ENCODE measurements at places on chromosomes 11 and 22.

DNA sequence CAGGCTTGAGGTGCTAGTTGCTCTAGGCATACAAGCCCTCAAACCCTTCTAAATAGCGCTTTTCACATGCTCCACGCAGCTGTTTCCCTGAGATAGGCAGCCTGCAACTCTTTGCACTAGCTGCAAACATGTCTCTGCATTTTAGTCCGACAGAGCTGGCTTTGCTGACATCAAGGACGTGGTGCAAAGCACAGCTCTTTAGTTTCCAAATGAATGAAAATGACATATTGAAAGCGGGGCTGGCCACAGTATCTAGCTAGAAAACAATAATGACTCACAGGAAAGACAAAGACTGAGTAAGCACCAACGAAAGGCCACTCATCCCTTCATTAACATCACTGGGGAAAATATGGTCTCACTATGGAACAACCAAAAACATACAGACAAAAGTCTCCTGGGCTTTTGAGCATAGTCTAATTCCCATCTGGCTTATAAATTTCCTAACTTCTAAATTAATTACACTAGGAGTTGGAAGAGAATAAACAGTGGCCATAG lies 15.3 kb upstream of the ZC3H12C start:
- DNase-seq: no peak

- DNase-seq: no peak
Measured at GRCh38 chr11:30453705-30454104, 130.8 kb downstream of the ARL14EP start.

- DNase-seq: no peak
Measured at GRCh38 chr22:46436595-46437175, 100.7 kb downstream of the CELSR1 start.

GRCh38 chr11:79414041-79414440 lies 26.8 kb downstream of the TENM4 start:
- DNase-seq: no peak

DNA sequence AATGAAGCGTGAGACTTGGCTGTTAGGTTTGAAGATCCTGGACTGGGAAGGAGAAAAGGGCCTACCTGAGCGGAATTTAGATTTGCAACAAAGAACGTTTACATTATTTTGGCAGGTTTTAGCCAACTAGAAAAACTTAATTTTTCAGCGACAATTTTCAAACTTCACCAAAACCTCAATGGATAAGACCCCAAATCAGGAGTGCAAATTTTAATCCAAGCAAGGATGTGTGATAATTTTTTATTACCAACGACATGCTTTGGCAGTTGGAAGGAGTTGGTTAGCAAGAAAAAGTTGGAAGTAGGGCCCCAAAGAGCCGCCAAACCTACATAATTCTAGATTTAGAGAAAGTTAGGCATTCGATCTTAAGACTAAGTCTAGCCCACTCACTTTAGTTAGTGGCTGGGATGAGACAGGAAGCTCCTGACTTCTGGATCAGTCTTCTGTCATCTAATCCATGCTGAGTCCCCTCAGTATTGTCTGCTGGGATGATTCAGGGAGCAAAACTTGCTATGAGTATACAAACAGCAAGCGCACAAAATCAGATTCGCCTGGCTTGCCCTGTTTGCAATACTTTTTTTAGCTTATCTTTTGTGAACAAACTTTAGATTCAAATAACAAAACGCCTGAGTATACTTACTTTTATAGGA lies 787 bp upstream of the RDX start:
- DNase-seq: peak; percentile 17

- DNase-seq: no peak
Measured at GRCh38 chr11:64144587-64145472, 21.1 kb downstream of the MACROD1 start.

GRCh38 chr22:27719036-27719347 lies 82.6 kb downstream of the MN1 start:
- DNase-seq: no peak

GRCh38 chr11:86932924-86933875 lies 22.0 kb downstream of the FZD4 start:
- no peak for DNase-seq

- peak; percentile 52 for DNase-seq
Measured at GRCh38 chr22:32650553-32651345, 150.8 kb upstream of the TIMP3 start.

DNA sequence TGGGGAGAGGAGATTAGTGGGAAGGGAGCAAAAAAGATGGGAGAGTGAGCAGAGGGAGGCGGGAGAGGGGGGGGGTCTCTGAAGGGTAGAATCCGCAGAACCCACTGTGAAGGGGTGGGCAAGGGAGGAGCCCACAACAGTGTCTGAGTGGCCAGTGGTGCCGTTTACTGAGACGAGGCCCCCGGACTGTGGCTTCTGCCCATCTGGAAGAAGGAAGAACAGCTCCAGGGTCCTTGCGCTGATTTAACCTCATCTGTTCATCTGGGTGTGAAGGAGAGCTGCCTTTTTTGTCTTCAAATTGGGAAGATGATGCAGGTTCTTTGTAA lies 45.7 kb upstream of the ANO1 start:
- DNase-seq: no peak
